ENCODE measurements at places on chromosomes 7 and 10.

- DNase-seq = no peak
These were observed 4.9 kb upstream of the PHKG1 start for GRCh38 chr7:56097700-56098099.

DNA sequence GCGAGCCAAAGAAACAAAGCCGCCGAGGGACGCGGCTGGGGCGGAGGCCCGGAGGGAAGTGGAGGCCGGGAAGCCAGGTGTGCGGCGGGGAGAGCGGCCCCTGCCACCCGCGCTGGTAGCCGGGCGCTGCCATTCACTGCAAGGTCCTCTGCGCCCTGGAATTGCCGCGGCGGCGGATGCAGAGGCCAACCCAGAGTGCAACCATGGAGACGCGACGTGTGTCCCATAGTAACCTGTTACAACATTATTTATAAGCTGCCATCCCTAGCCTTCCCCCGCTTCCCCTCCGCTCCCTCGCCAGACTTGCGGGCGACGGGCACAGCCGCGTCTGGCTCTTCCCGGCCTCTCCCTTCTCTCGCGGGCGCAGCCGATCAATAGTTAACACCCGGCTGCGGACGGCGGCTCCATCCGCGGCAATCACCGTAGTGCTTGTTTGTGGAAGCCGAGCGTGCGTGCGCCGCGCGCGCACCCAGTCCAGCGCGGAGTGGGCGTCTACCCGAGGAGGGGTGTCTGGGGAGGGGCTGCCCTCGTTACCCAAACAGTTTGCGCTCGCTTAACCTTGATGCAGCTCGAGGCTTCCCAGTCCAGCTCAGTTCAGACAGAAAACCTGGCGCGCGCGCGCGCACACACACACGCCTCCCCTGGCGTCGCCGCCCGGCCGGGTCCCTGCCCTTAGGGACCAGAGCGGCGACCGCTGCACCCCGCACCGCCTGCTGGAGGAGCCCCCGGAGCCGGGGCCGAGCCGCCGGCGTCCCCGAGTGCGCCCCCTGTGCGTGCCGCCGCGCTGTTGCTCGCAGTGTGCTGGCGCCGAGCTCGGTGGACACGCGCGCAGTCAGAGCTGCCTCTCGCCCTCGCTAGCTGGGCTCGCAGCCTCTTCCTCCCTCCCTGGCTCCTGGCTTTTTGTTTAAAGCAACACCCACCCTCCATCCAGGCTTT lies 165.4 kb upstream of the DPP6 start:
- no peak for DNase-seq

DNA sequence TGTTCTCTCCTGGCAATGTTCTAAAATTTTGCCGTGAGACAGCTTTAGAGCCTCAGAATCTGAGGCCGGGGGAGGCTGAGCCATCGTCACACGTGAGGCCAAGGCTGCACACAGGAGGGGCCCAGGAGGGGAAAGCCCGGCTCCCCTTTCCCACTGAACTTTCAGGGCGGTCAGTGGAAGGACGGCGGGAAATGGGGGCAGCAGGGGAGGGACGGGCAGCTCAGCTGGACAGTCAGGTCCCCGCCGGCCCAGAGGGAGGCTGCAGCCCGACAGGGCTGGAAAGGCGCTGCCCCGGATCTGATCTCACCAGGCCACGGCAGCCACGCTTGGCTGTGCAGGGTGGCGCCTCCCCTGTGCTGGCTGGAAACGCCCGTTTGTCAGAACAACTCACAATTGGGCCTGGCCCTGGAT lies 43.3 kb upstream of the ADGRA1 start:
- DNase-seq = no peak

DNA sequence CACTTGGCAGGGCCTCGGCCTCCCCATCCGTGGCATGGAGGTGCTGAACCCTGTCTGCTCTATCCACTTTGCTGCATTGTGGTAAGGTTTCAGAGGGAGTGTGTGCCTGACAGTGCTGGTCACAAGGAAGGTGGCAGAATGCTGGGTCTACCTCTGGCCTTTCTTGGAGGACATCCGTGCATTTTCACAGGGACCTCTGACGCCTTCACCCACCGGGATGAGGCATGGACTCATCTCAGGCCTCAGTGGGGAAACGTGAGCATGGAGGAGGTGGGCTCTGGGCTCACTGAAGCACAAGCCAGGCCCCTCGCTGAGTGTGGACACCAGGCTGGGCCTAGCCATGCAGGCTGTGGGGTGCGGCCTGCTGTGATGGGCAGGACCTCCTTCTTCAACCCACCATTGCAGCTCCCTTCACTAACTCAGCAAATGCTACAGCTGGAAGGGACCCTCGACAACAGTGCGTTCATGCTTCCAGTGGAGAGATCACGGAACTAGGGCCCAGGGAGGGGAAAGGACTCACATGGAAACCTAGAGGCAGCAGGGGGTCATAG lies 8.6 kb downstream of the TBATA start:
- no peak for DNase-seq

DNA sequence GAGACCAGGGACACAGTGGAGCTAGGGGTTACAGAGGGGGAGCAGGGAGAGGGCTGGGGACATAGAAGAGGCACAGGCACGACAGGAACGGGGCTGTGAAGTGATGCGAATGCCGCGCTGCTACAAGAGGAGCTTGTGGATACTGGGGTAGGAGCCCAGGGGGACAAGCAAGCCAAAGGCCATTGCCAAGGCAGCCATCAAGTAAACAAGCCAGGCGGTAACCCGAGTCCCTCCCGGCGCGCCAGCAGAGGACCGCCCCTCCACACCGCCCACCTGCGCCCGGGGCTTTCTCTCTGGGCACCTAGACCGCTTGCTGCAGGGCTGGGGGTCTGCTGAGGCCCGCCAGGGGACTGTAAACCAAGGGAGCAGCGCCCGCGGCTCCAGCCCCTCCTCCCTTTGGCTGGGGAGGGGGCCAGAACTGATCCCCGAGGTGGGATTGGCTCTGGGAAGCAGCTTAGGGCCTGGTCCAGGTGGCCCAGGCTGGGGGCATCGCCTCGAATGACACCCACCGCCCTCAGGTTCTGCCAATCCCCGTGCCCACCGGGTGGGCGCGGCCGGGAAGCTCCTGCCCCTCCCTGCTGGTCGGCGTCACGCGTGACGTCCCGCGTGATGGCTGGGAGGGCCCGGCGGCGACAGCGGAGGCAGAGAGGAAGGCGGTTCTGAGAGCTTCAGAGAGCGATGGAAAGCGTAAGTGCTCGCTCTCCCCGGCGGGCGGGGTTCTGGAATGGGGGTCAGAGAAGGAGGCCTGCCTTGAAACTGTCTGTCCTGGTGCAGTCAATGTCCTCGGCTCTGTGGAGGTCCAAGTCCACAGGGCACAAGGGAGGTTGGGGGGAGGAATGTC lies 982 bp downstream of the SFXN3 start:
- no peak for DNase-seq

DNA sequence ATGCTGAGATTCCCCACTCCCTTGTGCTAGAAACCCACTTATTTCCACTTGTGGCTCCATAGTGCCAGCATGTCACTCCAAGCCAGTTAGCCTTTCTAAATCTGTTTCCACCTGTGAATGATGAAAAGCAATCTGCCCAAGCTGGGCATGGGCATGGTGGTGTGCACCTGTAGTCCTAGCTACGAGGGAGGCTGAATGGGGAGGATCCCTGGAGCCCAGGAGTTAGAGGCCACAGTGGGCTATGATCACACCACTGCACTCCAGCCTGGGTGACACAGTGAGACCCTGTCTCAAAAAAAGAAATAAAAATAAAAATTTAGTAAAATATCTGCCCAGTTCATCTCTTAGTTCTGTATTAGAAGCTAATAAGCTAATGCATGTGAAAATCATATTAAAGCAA lies 5.0 kb upstream of the PTF1A start:
- no peak for DNase-seq

GRCh38 chr7:158050978-158051651 lies 536.5 kb downstream of the PTPRN2 start:
- no peak for DNase-seq

DNA sequence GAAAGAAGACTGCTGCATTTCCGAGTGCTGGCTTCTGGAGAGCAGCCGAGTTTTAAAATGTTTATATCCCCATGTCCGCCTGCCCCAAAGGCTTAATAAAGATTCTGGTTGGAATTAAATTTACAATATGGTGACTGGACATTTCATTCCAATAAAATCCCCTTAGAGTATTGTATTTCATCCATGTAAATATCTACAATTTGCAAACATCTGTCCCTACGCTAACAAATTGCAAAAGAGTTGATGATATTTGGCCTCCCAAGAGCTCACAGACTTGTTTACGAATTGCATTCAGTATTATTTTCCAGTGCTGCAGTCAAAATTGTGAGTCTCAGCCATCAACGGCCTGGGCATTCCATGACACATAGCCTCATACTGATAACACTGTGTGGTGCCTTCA lies 50.1 kb downstream of the PLEKHS1 start:
- DNase-seq = no peak

GRCh38 chr7:86320889-86321288 lies 322.8 kb upstream of the GRM3 start:
- DNase-seq = no peak

- no peak for DNase-seq
These were observed 337.8 kb downstream of the ELMO1 start for GRCh38 chr7:37110660-37111424.

- DNase-seq = no peak
These were observed 44.0 kb downstream of the SLC25A13 start for GRCh38 chr7:96277921-96278320.

- DNase-seq = no peak
These were observed 70.0 kb downstream of the ARL4A start for GRCh38 chr7:12757443-12757842.

- DNase-seq = no peak
These were observed 30.5 kb downstream of the CREB5 start for GRCh38 chr7:28442540-28443420.

DNA sequence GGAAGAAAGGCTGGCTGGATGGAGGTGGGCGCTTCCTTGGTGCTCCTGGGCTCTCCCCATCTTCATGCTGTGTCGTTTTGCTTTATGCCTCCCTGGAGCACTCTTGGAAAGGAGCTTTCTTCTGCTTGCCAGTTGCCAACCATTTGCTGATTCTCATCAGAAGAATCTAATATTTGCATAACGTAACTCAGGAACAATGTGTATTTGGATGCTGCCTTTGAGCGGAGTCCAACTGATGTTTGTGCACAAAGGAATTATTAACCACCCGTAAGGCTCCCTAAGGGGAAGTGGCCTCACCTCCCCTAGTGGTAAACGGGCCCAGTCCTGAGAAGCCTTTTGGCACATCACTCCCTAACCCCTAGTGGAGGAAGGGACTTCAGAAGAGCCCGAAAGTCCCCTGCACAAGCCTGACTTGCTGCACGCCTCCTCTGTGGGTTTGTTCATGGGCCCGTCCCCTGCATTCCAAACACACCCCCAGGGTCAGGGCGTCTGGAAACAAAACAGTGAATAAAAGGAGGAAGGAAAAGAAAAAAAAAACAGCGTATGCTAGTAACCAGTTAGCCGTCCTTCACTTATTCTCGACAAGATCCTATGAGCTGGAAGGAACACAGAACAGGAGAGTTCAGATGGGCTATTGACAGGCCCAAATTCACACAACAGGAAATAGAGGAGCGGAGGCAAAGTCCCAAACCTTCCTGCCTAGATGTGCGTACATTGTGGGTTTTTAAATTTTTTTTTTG lies 602.2 kb downstream of the LRMDA start:
- DNase-seq = no peak

Measured in esophagus squamous epithelium (tissue), 5 donors.